ENCODE measurements at places on chromosomes 5 and 9. TPM values are rescaled to one million over a fixed set of nuclear protein-coding genes. Genes with fewer than 3 reads are reported as not detected.

COL27A1 gene
- total RNA-seq, result 29.5 TPM

ENTPD2 gene
- 6.4 TPM for total RNA-seq

IDNK gene
- 4.4 TPM for total RNA-seq

THG1L gene
- 9.9 TPM for total RNA-seq

PTGER4 gene
- total RNA-seq, result 8.0 TPM

TMEM171 gene
- 1.3 TPM for total RNA-seq

ANGPTL2 gene
- 20.6 TPM for total RNA-seq

SOX30 gene
- total RNA-seq, result not detected

SPATA31D4 gene
- not detected for total RNA-seq

HAVCR2 gene
- total RNA-seq, result 0.10 TPM
